Stimulated activated CD4-positive, alpha-beta T cell treated with anti-CD3 and anti-CD28 coated beads, Interleukin-4, amount 100 ng/mL, for 4 hours (primary cell): ENCODE measurements at places on chromosomes 12 and 14.

DNA sequence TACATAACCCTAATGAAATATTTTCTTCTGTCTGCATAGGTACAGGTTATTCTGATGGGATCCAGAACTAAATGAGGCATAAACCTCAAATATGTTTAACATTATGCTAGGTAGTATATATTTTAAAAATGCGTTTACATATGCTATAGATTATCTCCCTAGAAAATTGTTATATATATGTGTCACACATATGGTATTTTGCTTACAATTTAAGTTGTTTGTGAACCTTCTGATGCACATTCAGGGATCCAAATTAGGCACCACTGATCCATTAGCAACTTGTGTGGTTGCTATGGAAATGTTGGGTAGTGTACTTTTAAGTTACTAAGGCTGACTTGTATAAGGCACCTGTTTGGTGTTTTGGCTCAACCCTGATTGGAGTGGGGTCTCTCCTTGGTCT is 456.7 kb downstream of the AEBP2 start:
- no peak for DNase-seq

DNA sequence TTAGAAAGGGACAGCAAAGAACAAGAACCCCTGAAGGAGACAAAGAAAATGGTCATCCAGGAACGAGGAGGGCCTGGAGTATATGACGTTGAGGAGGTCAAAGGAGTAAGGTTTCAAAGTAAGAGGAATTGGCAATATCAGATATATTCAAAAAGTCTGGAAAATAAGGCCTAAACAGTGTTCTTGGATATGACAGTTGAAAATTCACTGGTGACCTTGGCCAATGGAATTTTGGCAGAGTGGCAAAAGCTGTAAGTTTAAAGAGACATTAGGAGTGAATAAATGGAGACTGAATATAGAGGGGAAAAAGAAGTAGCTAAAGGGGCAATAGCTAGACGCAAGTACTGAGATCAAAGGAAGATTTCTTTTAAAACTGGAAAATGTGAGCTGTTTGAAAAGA is 4.1 kb upstream of the ACTN1 start:
- DNase-seq: no peak

DNA sequence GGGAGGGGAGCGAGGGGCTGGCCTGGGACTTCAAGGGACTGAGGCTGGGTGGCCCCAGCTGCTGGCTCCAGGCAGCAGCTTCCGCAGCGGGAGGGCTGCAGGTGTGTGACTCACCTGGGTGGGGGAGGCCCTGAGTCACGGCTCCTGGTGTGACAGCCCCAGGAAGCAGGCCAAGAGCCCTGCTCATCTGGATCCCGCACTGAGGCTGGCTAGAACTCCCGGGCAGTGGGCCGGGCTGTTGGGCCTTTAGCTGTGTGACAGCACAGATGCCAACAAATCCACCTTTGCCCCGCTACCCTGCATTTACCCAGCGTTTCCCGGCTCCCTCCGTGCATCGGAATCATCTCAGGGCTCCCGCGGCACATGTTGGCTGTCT is 180.0 kb upstream of the PRMT8 start:
- DNase-seq: no peak

GRCh38 chr14:60621386-60621785 is 27.9 kb downstream of the SIX1 start:
- no peak for DNase-seq

DNA sequence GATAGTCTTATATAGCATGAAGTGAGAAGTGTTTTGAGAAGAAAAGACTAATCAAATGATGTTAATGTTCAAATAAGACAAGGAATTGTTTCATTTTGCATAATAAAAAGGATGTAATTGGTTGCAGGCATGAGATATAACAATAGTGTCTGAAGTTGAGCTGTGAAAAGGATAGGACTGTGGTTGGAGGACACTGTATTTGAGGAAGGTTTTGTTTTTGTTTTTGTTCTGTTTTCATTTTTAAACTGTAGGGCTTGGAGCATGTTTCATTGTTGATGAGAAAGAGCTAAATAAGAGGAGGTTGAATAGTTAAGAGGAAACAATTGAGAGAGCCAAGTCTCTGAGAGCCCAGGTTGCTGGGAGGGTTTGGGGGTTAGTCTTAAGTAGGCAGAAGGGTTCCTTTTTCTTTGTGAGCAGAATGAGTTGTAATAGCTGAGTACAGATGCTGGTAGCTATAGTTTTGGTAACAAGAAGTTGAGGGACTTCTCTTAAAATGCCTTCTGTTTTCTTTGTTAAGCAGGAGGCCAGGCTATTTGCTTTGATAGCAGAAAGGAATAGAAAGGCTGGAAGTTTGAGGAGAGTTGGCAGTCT is 58.4 kb downstream of the CCDC91 start:
- DNase-seq: no peak

- DNase-seq: no peak
These were observed 17.2 kb upstream of the GALNT9 start for GRCh38 chr12:132346471-132347175.

- no peak for DNase-seq
These were observed 13.0 kb downstream of the TMEM52B start for GRCh38 chr12:10191865-10192264.

GRCh38 chr14:21852061-21852664 is 178.5 kb upstream of the OR4E1 start:
- DNase-seq: peak; percentile 58

DNA sequence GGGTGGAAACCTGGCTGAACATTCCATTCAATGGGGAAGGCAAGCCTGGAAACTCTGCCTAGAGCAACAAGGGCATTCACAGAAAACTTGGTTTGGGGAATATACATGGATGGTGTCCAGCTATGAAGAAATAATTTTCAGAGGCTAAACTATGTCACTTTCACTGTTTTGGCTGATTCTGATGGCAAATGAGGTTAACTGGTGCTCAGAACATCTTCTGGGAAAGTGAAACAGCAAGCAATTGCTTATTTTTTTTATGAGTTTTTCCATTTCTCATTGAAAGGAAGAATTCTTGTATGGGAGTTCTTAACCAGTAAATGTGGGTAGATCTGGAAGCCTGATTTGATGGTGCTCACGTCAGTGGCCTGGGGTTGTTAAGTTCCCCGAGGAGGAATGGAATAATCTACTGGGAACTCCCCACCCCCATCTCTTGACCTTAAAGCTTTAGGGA is 132.8 kb upstream of the BTG1 start:
- no peak for DNase-seq

- no peak for DNase-seq
These were observed 105.1 kb downstream of the NDUFA12 start for GRCh38 chr12:94898388-94898787.

GRCh38 chr14:50860478-50861086 is 11.3 kb upstream of the ABHD12B start:
- DNase-seq: peak; percentile 83

- no peak for DNase-seq
These were observed 11.1 kb upstream of the PSEN1 start for GRCh38 chr14:73125169-73125588.

GRCh38 chr14:96194657-96195431 is 9.8 kb upstream of the BDKRB2 start:
- no peak for DNase-seq

DNA sequence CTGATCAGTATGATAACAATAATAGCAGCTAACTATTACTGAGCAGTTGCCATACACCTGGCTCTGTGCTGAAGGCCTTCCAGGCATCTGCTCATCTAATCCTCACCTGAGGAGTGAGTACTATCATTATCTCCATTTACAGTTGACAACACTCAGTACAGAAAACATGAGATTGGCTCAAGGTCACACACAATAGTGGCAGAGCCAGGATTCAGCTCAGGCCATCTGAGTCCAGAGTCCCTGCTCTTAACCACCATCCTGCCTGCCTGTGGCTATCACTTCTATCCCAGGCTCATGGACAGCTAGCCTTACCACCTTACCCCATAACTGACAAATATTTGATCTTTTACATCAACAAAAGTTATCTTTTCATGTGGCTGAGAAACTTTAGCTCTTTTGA is 155.5 kb downstream of the PPM1H start:
- DNase-seq: no peak

DNA sequence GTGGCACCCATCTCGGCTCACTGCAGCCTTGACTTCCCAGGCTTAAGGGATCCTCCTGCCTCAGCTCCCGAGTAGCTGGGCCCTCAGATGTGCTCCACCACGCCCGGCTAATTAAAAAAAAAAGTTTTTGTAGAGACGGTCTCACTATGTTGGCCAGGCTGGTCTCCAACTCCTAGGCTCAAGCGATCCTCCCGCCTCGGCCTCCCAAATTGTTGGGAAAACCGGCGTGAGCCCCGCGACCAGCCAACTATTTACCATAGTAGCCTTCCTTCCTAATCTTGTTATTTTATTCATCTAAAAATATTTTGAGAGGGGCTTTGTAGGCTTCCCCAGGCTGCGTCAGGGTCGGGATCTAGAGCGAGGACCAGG is 25.4 kb upstream of the YY1 start:
- no peak for DNase-seq

DNA sequence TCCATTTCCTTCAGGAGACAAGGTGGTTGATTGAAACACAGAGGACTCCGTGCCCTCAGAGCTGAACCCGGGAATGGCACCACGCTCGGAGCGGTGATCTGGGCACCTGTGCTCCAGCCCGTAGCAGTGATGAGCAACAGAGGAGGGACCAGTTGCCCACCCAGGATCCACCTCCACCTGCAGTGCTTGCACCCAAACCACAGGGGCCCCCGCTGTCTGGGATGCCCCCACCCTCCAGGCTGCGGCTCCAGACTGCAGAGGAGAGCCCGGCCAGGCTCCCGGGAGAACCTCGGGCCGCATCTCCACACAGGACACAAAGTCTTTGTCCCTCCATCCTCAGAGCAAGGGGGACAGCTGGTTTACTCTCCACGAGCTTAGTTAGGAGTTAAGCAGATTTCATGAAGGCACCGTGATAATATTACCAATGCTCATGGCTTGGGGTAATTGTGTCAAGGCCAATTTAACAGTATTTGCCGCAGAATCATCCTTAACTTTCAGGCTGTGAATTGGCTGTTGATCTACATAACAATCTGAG is 100.6 kb downstream of the TNFAIP2 start:
- no peak for DNase-seq

GRCh38 chr12:104701756-104702155 is 245.0 kb downstream of the CHST11 start:
- no peak for DNase-seq

DNA sequence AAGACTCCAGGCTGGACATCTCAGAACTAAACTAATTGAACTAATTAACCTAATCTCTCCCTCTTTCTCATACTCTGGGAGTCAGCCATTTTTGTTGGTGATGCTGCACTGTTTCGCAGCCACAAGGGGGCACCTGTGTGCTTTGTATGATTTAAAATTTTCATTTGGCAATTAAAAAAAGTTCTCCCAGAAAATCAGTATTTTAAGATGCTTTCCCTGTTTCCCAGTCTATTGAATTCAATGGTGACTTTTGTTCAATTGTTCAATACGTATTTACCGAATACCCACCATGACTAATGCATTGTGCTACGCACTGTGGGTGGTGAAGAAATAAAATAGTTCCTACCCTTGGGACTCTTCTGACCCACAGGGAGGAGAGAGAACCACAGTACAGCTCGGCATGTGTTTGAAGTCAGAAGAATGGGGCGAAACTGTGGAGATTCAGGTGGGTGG is 63.7 kb downstream of the ZNF664 start:
- peak; percentile 37 for DNase-seq

GRCh38 chr14:104973135-104973384 is 5.1 kb downstream of the AHNAK2 start:
- DNase-seq: no peak

- no peak for DNase-seq
These were observed 35.1 kb downstream of the ACACB start for GRCh38 chr12:109151457-109151856.

GRCh38 chr12:1910468-1910867 is 8.0 kb downstream of the CACNA2D4 start:
- DNase-seq: no peak

DNA sequence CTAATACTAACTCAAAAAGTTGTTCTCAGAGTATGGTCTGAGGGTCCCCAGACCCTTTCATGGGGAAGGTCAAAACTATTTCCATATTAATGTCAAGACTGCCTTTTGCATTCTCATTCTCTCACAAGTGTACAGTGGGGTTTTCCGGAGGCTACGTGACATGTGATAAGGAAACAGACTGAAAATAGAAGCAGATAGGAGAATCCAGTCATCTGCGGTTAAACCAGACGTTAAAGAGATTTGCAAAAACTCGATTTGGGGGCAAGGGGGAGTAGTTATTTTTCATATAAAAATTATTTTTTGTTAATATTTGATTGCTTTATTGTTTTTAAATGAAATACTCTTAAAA is 1.0 kb upstream of the NAP1L1 start:
- peak; percentile 20 for DNase-seq

DNA sequence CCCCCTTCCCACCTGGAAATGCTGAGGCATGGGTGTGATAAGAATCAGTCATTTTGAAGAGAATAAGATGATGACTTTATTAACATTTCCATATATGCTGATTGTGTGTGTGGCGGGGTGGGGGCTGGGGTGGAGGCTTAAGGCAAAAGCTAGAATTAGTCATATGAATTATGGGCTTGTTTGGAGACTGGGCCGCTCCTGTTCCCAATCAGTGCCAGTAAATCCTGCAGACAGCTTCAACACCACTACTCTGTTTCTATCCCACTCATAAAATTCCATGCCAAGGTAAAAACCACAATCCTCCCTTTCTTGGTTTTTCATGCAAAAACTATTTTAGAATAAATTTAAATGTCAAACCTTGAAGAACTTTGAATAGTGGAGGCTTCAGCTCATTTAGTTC is 29.9 kb upstream of the SLC38A2 start:
- no peak for DNase-seq

- DNase-seq: no peak
These were observed 36.3 kb downstream of the RIN3 start for GRCh38 chr14:92549859-92550230.

- DNase-seq: no peak
These were observed 40.0 kb upstream of the CAPRIN2 start for GRCh38 chr12:30794591-30795409.

- DNase-seq: no peak
These were observed 267.6 kb upstream of the SFSWAP start for GRCh38 chr12:131443019-131444000.

DNA sequence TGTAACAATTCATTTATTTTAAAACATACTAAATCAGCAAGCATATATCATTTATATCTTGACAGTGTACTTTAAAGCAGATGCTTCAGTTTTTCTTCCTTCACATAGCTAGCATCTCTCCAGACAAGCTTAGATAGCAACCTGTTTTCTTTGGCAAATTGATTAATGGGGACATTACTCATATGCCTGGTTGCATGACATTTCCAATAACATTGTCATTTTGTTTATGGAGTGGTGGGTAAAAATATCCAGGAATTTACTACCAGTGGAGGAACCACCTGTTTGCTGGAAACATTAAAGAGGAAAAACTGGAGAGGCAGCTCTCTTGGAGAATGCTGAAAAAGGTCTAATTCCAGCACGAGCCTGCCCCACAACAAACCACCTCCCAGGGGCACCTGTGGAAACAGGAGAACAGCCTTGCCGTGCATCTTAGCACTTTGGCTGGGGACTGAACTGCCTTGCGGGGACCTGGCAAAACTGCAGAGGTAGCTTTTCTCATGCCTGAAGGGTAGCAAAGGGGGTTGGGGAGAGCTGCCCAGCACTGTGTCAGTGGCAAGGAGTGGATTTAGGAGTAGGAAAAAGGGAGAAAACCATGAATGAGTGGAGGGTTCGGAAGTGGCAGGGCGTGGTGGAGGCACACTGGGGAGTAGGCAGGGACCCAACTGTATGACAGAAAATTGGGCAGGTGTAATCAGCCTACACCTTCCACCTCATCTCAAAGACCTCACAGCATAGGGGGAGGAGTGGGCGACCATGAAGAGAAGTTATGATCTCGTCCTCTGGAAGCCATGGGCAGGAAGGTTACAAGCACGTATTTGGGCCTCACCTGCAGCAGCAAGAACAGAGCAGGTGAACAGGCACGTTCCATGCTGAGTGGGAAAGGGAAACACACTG is 11.7 kb upstream of the CREBL2 start:
- DNase-seq: no peak

- no peak for DNase-seq
These were observed 1.8 kb downstream of the PRORP start for GRCh38 chr14:35124127-35124526.
